ENCODE measurements at places on chromosomes 5 and 9.

DNA sequence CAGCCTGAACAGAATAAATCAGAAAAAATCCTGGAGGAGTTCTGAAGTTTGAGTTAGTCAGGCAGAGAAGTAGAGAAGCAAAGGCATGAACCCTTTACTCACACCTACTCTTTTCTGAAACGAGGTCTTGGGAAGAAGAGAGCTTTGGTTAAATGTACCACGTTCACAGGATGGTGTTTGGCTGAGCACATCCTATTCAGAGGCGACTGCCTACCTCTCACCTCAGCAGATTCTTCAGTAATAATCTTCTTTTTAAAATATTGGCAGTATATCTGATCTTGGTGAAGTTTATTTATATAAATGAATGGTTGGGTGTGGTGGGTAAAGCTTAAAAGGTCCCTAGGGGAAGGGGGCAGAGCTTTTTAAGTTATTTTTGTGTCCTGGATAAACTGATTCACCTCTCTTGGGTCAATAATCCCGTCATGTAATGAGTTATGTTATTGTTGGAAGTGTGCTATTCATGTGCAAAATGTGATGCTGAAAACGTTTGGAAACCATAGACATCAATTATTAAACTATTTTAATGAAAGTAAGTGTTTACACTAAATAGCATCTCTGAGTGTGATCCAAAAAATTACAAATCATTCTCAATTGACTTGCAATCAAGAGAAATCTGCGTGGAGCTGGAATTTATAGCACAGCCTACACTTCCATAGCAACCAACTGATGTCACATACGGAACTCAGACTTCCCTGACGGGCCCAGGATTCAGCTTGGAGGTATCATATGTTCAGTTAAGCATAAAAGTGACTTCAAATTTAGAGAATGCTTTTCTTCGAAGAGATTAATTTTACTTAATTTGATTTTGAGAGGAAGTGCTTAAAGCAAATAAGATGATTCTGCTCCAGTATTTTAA, 94.3 kb upstream of the EQTN start:
- no peak for DNase-seq

DNA sequence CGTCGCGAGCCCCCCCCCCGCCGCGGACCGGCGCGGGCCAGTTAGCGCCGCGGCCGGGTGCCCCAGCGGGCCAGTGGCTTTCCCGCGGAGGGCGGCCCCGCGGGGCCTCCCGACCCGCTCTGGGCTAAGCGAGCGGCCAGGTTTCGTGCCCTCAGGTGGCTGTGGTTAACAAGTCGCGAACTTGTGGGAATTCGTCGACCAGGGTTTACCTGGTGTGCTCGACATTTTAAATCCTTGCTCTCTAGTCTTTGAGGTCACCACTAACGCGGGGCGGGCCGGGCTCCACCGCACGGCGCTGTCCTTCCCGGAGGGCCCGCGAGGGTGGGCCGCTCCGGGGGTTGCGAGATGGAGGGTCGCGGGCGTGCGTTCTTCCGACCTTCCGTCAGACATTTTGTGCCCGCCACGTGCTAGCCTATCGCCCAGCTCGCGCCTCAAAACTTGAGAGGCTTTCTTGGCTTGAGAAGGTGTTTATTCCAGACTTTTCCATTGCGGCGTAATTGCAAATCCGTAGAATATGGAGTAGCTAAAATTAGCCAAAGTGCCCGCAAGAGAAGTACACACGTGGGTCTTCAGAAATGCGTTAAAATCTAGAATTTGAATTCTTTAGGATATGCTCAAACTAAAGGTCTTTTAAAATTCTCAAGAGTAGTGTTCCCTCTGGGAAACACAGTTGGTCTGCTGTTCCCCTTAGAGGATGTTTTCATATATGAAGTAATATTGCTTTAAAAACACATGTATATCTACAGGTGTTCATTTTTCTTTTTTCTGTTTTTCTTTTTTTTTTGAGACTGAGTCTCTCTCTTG, 2.1 kb downstream of the ANP32B start:
- DNase-seq = no peak

- no peak for DNase-seq
Measured at GRCh38 chr5:172642486-172642885, 1.4 kb downstream of the NEURL1B start.

- DNase-seq = no peak
Measured at GRCh38 chr5:76674330-76675066, 41.4 kb upstream of the F2R start.

DNA sequence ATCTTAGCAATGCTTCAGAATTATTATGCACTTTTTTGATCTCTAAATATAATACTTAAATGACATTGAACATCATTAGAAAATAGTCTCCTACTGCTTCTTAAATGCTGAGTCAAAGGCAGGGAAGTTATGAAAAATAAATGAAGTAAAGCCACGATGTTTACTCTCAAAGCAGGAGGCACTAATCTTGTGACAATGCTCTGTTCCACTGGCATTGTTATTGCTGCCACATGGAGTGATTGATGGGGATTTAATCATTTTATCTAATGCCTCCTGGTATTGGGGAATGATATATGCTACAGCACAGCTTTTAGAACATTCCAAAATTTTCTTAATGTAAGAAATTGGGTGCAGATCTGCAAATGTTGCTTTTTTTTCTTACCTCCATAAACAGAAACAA, 1655.4 kb upstream of the NUDT12 start:
- no peak for DNase-seq

DNA sequence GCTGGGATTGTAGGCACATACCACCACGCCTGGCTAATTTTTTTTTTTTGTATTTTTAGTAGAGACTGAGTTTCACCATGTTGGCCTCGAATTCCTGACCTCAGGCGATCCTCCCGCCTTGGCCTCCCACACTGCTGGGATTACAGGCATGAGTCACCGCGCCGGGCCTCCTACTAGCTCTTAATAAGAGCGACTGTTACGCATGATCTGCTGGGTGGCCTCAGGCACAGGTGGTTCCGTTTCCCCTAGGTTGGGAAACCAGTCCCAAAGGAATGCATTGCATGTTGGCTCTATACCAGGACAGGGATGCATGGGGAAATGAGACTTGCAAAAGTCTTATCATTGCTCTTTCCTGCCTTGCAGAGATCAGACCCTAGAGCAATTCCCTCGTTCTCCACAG, 184.7 kb upstream of the PPP1R26 start:
- DNase-seq = no peak

DNA sequence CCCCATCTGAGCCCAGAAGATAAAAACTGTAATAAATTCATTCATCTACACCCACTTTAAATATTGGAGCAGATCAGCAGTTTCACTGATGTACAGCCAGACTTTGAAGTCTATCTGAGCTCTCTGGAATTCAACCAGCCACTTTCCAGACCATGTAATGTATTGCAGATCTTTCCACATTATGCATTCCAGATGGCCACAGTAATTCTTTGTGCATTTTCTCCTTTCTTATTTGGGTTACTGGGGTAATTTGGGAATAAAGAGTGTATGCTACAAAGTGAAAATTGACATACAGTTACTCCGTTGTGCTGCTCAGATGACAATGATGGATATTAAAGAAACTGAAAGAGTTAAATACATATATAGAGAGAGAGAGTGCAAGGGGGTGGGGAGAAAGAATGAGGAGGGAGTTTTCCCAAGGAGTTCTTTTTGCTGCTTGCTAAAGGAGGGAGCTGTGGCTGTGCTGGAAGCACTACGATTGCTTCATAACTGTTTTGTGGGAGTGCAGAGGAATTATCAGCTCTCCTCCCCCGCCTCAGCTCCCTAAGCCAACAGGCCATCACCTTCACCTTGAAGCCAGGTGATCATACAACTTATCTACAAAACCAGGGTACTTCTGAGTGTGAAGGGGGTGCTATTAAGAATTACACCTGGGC, 152.8 kb downstream of the GAS1 start:
- DNase-seq = no peak

DNA sequence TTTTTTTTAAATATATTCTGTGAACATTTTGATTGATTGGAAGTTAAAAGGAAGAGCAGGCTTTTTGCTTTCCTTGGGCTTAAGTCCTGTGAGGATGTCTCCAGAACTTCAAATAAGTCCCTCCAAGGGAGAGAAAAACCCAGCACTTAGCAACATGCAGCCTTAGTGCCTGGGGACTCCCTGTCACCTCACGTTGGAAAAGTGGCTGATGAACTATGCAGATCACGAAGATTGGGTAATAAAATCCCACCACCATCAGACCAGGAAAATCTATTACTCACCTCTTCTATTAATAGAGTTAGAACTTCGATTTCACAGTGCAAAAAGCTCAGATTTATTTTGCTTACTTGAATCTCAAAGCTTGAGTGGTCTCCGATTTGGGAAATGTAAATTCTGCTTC, 507.0 kb downstream of the MAT2B start:
- no peak for DNase-seq

DNA sequence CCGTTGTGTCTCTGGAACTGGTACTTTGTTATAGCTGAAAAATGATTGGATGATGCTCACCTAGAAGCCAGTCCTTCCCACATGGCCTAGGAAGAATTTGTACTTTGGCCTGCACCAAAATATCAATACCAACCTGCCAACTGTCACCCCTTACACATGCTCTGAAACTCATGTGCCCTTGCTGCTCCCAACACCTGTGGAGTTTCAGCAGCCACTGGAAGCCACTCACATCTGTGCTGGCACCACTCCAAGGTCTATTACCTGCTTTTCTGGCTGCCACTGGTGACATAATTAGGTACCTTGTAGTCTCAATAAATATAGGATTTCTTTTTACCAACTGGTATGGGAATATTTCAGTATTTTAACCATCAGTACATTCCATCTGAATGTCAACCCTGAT, 363.6 kb downstream of the SH3GL2 start:
- no peak for DNase-seq

DNA sequence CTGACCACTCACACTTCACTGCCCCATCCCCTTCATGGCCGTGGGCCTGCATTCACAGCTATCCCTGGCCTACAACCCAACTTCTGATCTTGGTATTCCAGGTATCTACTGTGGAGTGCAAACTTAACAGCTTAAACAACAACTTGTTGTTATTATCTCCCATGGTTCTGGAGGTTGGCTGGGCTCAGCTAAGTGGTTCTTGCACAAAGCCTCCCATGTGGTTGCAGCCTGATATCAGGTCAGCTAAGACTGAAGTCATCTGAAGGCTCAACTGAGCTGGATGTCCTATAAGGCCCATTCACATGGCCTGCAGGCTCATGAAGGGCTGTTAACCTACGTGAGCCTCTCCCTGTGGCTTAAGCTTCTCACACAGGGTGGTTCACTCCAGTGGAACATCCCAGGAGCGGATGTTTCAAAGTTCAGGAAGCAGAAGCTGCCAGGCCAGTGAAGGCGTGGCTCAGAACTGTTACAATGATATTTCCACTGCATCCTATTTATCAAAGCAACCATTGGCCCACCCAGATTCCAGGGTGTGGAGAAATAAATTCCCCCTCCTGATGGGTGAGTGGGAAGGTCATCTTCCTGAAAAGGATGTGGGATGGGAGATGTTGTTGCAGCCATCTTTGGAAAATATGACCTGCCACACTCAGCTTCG, 30.0 kb upstream of the TRIO start:
- DNase-seq = no peak

- no peak for DNase-seq
Measured at GRCh38 chr5:137372773-137373160, 126.4 kb downstream of the SPOCK1 start.

DNA sequence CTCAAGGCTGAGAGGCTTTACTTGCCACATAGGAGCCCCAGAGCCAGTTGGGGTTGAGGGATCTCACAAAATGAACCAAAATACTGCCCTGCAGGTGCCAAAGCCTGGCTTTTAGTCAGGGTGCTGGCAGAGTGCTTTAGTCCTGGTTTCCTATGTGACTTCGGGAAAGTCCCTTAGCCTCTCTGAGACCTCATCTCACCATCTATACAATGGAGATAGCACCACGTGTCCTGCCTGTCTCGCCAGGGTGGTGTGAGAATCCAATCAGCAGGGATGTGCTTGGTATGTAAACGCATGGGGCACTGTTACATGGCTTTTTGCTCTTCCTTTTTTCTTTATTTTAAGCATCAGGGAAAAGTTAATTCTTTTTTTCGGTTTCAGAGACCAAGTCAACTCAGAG, 68.3 kb downstream of the SHB start:
- no peak for DNase-seq

DNA sequence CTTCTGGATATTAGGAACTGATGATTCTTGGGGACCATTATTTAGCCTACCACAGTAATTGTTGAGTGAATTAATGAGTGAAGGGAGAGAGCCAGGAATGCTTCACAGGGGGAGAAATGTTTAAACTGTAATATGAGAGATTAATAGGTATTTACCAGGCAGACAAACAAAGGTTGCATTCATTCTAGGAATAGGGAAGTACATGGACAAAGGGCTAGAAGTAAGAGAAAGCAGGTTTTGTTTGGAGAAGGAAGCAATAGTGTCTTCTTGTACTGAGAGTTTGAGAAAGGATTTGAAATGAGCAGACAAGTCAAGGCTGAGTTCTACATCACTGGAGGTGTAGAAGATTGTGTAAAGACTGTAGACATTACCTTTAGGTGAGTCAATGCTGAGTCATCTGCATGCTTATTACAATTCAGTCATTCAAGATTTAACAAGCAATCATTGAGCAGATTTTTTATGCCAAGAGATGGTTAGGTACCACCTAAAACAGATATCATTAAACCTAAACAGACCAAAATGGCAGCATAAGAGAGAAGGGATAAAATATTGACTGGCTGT, 8.0 kb downstream of the TAF1L start:
- DNase-seq = no peak

GRCh38 chr9:126761274-126761673, 43.6 kb upstream of the ZBTB43 start:
- DNase-seq = no peak

DNA sequence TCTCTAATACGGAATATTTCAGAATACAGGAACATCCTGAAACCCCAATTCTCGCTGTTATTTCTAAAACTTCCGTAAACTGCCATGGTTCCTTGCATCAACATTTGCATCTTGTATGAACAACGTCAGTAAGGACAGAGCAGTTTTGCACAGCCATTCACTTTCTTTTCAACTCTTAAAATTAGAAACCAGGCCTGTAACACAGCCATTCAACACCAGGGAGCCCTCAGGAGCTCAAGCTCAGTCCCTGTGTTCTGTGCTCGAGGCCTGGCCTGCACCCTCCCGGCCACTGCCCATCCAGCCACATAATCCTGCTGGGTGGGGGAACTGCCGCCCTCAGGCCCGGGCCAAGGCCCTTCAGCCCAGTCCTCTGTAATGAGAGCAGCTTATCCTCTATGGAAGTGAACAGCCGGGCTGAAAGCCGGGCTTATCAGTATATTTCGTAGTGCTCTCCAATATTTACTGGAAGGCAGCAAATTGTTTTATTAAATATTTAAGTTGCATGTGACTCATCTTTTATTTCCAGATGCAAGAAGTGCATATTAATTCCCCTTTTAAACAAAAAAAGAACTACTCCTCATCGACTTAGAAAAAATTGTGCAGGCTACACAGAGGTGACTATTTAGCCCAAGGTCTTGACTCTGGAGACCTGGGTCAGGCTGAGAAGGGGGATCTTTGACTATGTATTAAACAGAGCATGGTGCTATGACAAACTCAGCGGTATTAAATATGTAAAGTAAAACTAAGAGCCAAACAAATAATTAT, 33.2 kb upstream of the SLC6A3 start:
- no peak for DNase-seq

DNA sequence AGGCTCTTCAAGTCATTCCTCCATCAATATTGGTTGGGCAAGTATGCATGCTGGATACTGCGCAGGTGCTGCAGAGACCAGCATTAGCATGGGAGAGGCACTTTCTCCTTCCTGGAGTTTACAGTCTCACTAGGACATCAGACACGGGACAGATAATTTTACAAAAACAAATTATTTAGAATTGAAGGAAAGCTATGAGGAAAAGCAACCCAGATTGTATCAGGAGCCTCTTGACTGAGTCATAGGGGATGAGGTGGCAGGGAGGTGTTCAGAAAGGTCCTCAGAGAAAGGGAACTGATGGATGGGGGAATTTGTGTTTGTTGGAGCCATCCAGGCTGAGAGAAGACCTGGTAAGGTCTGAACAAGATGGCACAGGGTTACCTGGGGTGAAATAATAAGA, 24.5 kb upstream of the RAB14 start:
- no peak for DNase-seq
